ENCODE measurements at places on chromosomes 2 and 18.

DNA sequence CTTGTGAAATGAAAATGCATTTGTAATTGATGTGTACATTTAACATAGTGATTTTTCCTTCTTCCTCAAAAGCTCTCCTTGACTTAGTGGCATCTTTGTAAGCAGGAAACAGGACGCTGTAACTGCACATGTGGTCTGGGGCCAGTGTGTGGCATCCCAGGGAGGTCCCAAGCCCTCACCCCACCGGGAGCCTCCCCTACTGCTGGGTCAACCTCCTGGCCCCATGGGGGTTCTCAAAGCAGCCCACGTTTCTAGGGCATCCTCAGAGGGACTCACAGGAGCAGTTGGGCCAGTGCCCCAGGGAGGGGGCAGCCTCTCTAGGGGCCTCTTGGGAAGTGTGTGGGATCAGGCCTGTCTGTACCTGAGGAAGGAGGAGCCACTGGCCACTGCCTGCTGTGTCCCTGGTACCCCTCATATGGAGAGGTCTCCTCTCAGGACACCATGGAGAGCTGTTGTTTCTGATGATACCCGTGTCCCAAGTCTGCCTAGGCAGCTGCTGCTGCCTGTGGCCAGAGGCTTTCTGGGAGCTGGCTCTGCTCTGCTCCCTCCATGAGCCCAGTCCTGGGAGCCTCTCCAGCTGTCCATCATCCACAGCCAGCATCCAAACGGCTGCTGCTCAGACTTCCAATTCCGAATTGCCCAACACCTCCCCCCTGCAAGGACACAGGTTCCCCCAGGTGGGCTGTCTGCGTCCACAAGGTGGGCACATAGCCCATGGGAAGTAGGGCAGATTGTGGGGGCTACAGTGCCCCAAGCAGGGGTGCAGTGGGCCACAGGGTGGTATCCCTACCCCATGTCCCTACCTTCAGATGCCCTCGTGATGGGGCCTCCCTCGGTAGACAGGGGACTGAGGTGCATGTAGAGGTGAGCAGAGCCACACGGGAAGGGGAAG is 13.4 kb downstream of the ARHGEF4 start:
- DNase-seq = no peak

- DNase-seq = no peak
These were observed 11.1 kb upstream of the LOXHD1 start for GRCh38 chr18:46668135-46668534.

DNA sequence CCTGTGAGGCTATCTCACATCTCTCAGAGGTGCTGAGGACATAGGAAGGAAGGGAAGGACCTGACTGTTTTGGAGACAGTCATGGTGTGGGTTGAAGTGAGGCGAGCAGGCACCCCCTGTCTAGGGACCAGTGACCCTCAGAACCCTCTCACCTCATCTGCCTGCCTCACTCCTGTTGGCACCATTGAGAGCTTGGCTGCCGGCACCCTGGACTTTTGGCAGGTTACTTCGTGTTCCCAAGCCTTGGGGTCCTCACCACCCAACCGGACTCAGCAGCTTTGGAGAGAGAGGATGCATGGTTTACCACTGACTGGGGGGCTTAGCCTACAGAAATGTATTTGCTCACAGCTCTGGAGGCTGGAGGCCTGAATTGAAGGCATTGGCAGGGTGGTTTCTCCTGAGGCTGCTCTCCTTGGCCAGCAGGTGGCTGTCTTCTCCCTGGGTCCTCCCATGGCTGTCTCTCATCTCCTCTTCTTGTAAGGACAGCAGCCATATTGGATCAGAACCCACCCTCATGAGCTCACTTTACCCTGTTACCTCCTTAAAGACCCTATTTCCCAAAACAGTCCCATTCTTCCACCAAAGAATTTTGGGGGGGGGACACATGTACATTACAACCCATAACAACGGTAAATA is 142.0 kb downstream of the TSN start:
- no peak for DNase-seq

DNA sequence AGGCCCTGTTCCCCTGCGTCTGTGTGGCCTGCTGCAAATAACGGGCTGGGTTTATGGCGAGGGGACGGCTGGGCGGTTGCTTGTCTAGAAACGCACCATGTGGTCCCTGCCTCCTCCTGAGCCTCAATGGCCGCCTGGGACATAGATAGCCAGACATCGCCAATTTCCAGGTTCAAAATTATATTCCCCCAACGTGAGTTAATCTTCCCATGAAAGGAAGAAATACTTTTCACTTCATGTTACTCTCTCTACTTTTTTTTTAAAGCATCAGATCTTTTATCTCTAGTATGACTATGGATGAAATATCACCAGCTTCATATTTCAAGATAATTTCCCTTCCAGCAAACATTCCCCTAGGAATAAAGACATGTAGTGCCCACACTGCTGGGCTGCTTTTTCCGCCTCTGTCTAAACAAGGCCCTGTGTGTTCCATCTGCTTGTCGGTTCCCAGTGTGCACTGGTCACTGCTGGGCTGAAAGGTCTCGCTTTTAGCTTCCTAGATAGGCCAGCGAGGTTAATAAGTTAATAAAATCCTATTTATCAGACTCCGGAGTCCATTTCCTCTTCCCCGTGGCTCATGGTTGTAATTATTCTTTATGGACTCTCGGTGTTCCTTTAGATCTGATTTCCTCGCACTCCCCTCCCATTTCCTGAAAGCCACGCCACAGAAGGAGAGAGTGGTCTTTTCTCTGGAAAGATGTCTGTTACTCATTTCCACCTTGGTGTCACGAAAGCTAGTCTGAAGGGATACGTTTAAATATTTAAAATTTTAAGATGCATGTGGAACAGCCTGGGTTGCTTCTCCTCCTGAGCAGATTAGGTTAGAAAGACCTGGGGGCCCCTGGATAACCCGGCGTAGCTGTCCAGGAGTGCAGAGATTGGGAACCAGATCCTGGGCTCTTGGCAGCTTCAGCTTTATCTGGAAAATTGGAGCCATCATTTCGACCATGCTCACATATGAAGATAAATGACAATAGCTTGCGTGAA is 196.6 kb upstream of the COPS8 start:
- no peak for DNase-seq

- no peak for DNase-seq
These were observed 104.2 kb downstream of the TGIF1 start for GRCh38 chr18:3554091-3554601.
